ENCODE measurements at places on chromosomes 7 and 10.

GRCh38 chr7:840001-840600 lies 7.8 kb downstream of the SUN1 start:
- DNase-seq, result no peak

DNA sequence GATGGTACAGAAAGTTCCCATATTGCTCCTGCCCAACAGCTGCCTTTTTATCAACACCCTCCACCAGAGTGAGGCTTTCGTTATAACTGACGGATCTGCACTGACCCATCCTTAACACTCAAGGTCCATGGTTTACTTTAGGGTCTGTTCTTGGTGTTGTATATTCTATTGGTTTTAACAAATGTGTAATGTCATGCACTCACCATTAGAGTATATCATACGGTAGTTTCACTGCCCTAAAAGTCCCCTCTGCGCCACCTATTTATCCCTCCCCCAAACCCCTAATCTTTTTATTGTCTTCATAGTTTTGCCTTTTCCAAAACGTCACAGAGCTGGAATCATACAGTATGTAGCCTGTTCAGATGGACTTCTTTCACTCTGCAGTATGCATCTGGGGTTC lies 102.8 kb upstream of the TNS3 start:
- DNase-seq, result no peak

- DNase-seq, result no peak
These were observed 26.1 kb upstream of the CTNNA3 start for GRCh38 chr10:67722113-67722512.

DNA sequence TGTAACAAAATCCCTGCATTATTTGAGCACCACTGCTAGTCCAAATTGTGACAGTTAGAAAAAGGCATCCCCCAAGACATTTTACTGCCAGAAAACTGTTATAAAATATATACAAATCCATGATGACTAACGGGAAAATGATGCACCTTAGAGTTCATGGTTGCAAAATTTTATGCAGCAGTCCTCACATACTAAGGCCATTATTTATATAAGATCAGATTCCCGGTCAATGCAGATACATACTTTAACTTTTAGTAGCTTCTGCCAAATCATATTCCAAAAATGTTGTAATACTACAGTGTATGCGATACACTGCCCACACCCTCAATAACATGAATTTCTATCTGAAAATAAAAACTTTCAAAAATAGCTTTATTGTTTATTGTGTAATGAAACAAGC lies 239.9 kb upstream of the ZNF32 start:
- DNase-seq, result no peak

DNA sequence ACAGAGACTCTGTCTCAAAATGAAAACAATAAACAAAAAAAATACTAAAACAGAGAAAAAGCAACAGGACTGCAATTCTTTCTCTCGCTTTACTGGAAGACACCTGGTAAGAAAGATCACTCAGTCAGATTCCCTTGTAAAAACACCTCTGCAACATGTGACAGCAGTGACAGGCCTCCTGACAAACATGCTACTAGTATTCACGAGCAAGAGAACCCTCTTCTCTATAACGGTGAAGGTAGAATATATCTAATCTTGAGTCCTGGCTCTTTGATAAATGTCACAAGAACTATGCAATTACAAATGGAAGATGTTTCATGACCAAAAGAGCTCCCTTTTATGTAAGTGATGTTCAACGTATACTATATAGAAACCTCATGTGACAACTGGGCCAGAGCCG lies 986.7 kb upstream of the LRRN3 start:
- DNase-seq, result no peak

DNA sequence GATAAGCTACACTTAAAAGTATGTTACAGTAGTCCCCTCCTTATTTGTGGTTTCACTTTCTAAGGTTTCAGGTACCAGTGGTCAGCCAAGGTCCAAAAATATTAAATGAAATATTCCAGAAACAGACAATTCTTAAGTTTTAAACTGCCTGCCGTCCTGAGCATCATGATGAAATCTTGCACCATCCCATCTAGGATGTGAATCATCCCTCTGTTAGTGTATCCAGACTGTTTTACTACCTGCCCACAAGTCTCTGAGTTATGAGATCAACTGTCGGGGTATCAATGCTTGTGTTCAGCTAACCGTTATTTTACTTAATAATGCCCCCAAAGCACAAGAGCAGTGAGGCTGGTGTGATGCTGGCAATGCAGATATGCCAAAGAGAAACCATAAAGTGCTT lies 11.4 kb downstream of the KDM7A start:
- no peak for DNase-seq

- no peak for DNase-seq
These were observed 89.2 kb downstream of the ADCY1 start for GRCh38 chr7:45663167-45663921.

- peak; percentile 27 for DNase-seq
These were observed 48.3 kb downstream of the ZNF783 start for GRCh38 chr7:149310113-149310836.

DNA sequence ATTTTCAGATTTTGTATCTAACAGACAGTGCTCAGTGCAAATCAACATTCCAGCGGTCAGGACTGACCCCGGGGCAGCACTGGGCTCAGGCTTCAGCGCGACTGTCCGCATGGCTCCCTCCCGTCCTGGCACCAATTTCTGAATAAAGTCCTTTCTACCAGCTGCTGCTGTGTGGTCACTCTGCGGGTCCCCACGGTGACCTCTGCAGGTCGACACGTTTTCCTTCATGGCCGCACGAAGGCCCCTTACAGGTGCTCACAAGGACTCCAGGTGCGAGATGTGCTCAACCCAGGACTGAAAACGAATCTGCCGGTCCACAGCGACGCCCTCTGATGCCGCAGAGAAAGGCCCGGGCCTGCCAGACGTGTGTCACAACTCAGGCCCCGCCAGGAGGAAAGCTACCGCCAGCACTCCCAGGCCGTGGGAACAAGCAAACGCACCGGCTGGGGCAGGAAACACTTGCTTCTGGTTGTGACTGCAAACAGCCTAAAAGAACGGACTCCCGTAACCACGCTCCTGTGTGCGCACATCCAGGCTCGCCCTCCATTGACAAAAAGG lies 3.7 kb upstream of the UTF1 start:
- DNase-seq, result no peak

DNA sequence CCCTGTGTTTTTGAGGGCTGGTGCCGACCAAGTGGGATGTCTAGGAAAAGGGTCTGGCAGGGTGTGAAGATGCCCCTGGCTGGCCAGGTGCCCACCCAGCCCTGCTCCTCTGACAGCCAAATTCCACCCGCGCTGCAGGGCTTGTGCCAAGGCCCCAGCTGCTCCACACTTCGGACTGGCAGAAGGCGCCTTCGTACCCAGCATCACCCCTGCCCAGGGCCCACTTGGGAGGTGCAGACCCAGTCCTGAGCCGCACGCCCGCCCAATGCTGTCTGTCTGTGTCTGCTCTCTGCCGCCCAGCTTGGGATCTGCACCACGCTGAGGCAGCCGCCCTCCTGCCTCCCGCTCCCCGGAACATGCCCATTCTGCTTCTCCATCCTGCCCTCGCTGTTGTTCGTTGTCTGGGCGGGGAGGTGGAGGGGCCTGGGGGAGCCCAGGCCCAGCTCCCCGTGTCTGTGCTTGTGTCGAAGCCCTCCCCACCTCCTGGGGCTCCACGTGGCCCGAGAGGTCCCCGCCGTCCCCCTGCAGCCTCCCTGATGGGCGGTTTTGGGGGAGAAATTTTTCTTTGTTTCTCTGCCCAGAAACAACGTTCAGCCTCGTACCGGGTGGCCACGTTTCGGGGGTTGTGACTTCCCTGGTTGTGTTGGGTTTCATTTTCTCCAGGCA lies 36.9 kb upstream of the PPIF start:
- no peak for DNase-seq

DNA sequence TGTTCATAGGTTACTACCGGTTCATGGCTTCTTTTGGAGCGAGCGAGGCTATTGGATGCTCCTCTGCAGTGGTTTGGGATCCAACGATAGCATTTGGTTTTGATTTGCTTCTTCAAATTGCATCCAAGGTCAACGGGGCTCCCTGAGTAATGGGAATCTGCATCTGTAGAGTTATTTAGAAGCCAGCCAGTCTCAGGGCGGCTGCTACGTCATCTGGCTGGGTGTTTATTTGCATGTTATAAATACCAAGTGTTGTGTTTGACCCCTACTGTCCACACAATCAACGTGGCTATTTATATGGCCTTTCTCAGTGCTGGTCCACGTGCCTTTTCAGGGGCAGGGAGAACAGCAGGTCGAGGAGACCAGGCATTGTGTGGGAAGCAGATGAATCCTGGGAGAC lies 137.7 kb downstream of the PRPF18 start:
- DNase-seq, result no peak

DNA sequence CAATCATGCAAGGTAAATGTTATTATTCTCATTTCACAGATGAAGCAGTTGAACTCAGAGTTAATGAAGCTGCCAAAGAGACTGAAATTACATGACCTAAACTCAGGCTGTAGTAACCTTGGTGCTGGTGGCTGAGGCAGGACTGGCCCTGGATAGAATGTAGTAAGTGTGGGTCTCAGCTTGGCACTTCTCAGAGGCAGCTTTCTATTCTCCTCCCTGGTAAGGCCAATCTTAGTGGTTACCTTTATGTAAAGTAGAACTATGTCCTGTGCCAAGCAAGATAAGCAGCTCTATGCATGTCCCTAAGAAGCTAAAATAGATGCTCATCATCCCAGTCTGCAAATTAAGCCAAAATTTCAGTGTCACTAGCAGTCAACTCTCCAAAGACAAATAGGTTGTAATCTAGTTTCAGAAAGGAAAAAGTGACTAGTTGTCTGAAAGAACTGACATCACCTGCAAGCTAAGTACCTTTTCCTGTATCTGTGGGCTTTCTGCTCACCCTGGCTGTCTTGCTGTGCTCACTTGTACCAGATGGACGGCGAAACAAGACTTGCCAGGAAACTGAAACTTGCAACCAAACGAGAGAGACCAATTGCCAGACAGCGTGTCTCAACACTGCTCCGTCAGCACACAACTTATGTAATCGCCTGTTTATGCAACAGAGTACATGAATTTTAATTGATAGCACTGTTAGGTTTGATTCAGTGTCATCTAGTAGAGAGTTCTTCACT lies 43.7 kb downstream of the CH25H start:
- no peak for DNase-seq

GRCh38 chr7:66070222-66070621 lies 5.4 kb upstream of the ASL start:
- DNase-seq, result no peak

- no peak for DNase-seq
These were observed 22.0 kb downstream of the FAM171A1 start for GRCh38 chr10:15349112-15349511.

DNA sequence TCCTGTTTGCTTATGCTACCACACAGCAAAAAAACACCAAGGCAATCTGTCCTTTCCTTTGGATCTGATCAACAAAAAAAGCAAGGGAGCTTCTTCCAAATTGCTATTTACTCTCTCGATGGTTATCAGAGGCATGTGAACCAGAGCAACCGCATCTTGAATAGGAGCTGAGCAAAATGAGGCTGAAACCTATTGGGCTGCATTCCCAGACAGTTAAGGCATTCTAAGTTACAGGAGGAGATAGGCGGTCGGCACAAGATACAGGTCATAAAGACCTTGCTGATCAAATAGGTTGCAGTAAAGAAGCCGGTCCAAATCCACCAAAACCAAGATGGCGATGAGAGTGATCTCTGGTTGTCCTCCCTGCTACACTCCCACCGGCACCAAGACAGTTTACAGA lies 76.8 kb upstream of the FRMD4A start:
- no peak for DNase-seq

GRCh38 chr7:82325416-82325815 lies 118.2 kb downstream of the CACNA2D1 start:
- DNase-seq, result no peak

GRCh38 chr7:134645935-134646334 lies 718 bp upstream of the BPGM start:
- no peak for DNase-seq

GRCh38 chr10:125868372-125868975 lies 12.6 kb downstream of the DHX32 start:
- DNase-seq, result no peak

GRCh38 chr10:59865101-59865500 lies 41.3 kb downstream of the CCDC6 start:
- no peak for DNase-seq

DNA sequence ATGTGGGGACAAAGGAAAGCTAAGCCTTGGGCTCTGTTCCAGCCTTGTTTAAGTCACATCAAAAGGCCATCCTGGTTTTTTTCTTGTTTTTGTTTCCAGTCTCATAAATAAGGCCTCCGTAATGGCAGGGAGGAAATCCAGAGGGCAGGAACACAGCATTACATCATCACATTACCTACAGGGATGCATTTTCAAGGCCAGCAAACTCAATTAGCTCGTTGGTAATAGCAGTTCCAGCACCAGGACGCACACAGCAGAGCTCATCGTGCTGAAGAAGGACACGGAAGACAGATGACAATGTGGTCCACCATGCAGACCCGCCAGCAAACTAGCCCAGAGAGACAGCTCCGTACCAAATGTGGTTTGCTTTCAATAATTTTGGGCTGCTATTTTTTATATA lies 1209.2 kb downstream of the TYW1 start:
- DNase-seq, result no peak

GRCh38 chr7:83947260-83947659 lies 247.3 kb downstream of the SEMA3A start:
- DNase-seq, result no peak

GRCh38 chr7:117349570-117349969 lies 26.7 kb upstream of the WNT2 start:
- no peak for DNase-seq

DNA sequence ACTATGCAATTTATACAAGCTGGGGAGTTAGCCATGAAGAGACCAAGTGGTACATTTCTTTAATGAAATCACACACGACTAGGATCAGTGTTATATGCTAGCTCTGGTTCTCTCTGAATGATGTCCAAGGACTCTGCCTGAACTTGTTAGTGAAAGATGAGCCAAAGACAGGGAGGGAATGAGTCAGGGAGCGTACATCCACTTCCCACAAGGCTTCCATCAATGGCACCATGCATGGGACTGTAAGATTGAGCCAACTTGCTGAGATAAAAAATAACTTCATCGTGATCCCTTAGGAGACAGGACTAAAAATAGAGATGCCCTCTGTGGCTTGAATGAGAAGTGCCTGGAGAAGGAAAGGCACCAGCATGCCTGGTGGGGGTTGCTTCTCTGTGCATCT lies 629.7 kb downstream of the ACTR3B start:
- no peak for DNase-seq

- no peak for DNase-seq
These were observed 73.7 kb downstream of the ARL4A start for GRCh38 chr7:12761111-12761510.

DNA sequence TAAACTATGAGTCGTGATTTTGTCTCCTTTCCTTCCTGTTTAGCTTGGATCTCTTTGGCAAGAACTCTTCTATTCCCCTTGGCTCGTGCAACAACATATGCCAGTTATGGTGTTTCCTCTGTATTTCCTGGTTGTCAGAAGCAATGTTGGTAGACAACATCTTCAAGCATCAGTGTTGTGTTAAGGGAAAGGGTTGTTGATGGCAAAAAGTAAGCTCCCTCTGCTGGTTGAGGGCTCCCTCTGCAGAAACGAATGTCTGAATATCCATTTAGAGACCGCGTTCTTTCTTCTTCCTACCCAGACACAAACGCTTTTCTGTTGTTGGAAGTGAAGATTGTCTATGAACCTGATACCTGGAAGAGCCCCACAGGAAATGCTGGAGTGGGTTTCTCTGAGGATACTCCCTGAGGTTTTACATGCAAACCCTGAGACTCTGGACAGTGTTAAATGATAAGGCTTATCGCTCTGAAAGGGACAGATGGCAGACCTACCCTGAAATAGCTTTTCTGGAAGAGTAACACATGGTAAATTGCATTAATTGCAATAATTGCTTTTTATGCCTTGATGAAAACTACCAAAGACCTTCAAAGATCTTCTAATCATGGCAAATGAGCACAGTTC lies 23.5 kb upstream of the C1QL3 start:
- DNase-seq, result no peak

GRCh38 chr7:39709029-39709428 lies 85.7 kb downstream of the RALA start:
- DNase-seq, result no peak

Measured in NCI-H1417 treated with DMSO at 0.1 percent for 48 hours (cell line).